ENCODE measurements at places on chromosomes 5 and 9.
A peak's percentile ranks its signal among the peaks of the same experiment; 100 is the strongest.

GRCh38 chr9:30935730-30936129, 1448.7 kb upstream of the ACO1 start:
- DNase-seq: no peak

DNA sequence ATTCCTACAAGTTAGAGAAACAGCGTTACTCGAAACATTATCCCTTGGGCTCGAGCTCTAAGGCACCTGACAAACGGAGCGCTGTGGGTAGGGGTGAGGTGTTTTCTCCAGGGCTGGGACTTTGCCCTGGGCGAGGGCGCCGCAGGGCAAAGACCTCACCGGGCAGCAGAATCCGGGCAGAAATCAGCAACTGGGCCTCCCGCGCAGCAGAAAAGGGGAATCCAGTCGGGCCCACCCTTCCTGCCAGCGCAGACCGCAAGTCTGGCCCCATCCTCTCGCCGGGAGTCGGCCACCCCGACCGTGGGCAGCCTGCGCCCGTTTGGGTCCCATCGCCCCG, 430 bp upstream of the MSH3 start:
- peak; percentile 41 for DNase-seq

DNA sequence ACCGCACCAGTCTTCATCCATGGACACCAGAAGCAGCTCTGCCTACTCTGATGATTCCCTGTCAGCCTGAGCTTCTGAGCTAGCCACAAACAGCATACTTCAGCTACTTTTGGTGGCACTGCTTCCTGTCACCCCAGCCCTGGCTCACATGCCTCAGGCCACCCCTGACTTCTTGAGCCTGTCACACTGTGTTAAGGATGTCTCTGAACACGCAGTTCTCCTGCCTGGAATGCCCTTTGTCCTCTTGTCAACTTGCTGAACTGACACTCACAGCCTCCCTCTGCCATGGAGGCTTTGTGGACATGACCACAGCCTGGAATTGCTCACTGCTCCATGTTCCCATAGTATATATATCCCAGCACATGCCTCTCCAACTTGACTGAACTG, 7.2 kb downstream of the MACROH2A1 start:
- DNase-seq: no peak

DNA sequence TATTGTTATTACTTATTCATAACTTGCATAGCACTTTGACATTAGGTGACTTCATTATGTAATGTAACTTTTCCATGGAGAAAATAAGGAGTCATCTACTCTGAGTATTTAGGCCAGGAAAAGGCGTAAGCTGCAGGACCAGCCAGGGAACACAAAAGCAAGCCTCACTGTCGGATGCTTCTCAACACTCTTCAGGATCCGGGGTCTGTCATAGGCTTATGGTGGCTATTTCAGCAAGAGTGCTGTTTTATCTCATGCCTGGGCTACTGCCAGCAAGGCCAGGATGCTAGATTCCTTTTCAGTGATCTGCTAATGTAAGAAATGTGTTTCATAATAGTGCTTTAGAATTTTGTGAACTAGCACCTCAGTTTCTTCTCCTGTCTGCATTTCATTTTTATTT, 162.4 kb downstream of the CHSY3 start:
- DNase-seq: no peak

DNA sequence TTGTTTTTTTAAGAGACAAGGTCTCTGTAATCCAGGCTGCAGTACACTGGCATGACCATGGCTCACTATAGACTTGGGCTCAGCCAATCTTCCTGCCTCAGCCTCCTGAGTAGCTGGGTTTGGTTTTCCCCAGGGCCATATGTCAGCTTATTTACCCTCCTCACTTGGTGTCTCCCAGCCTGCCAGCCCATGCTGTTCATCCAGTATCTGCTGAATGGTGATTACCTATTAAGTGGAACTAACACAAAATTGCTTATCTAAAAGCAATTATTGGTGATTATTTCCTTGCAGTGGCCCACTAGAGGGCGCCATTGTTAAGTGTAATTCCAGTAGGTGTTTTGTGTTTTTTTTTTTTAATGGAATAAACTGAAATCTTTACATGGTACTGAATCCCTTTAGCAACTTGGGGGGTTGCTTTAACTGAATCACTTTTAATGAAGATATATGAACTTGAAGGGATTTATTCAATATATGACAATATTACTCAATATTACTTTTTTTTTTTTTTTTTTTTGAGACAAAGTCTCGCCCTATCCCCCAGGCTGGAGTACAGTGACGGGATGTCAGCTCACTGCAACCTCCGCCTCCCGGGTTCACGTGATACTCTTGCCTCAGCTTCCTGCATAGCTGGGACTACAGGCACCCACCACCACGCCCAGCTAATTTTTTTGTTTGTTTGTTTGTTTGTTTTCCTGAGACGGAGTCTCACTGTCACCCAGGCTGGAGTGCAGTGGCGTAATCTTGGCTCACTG, 13.8 kb downstream of the EXOSC2 start:
- DNase-seq: peak; percentile 68

- DNase-seq: peak; percentile 12
Observed at GRCh38 chr5:94691949-94692348, 73.5 kb downstream of the SLF1 start.

- no peak for DNase-seq
Observed at GRCh38 chr5:53166183-53166495, 56.6 kb upstream of the MOCS2 start.

GRCh38 chr9:132481053-132481849, 71.2 kb downstream of the CFAP77 start:
- DNase-seq: no peak

GRCh38 chr9:19788152-19788551, 685 bp downstream of the SLC24A2 start:
- DNase-seq: no peak

- DNase-seq: no peak
Observed at GRCh38 chr9:25418974-25419373, 259.3 kb downstream of the TUSC1 start.

DNA sequence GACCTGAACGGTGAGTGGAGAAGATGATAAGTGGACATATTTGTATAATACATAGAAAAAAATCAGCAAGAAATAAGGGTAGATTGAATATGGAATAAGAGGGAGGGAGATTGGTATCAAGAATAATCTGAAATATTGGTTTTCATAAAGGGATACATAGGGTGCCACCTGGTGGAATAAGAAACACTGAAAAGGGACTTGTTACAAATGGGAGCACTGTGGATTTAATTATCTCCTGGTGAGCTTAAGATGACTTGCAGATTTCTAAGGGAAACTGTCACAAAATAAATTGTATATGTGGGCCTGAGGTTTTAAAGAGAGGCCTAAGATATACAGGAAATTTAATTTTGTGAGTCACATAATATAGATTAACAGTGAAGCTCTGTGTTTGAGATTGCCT, 1403.5 kb upstream of the CDH18 start:
- peak; percentile 74 for DNase-seq
